Cardiac fibroblast (primary cell): ENCODE measurements at places on chromosomes 1 and 21.
A peak's percentile ranks its signal among the peaks of the same experiment; 100 is the strongest.

DNA sequence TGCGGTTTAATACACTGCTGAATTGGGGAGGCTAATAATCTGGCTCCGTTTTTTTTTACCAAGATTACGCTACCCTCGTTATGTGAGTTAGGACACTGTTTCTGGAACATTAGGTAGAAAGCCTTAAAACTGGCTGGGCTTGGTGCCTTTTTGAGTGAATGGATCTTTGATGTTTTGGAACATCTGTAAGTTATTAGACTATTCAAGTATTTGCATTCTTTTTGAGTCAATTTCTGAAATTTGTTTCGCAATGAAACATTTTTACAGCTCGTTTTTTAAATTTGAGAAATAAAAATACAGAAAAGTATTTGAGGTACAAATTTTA, 106.9 kb downstream of the LTN1 start:
- DNase-seq, result no peak

- no peak for DNase-seq
Measured at GRCh38 chr1:43279161-43279560, 6.2 kb downstream of the C1orf210 start.

GRCh38 chr21:33121715-33122475, 52.0 kb downstream of the OLIG1 start:
- peak; percentile 31 for DNase-seq

GRCh38 chr1:8274352-8274751, 43.6 kb upstream of the SLC45A1 start:
- DNase-seq, result no peak

DNA sequence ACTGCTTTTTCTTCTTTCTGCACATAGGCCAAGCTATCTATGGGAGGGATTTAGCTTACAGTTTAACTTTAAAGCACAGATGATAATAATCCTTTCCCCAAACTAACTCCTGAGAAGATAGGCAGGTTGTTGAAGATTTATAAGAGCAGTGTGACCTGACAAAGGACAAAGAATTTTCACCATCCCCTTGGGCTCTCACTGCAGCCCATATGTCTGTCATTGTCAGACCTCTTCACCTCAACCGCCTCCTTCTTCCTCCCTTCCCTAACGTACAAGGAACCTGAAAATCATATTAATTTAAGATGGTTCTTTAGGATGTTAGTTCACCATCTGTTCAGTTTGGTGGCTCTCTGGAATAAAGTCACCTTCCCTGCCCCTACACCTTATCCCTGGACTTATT, 5.0 kb downstream of the RNU1-2 start:
- DNase-seq, result peak; percentile 23

DNA sequence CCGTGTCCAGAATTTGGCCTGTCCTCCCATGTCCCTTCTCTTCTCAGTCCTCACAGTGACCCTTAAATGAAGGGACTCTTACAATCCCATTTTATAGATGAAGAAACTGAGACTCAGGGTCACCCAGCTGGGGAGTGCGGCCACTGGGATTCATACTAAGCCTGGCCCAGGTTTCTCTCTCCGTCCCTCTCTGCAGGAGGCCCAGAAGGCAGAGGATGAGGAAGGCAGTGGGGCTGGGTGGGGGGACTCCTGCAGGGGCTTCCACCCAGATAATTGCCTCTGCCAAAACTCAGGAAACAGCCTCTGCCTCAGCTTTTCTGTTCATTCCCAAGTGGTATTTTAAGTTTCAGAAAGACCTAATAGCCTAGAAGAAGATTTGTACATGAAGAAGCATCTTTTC, 299.8 kb downstream of the MATN1 start:
- DNase-seq, result no peak

- DNase-seq, result no peak
Measured at GRCh38 chr21:32099812-32100416, 178.9 kb downstream of the MIS18A start.

GRCh38 chr1:247172996-247173395, 1.2 kb upstream of the ZNF124 start:
- no peak for DNase-seq

DNA sequence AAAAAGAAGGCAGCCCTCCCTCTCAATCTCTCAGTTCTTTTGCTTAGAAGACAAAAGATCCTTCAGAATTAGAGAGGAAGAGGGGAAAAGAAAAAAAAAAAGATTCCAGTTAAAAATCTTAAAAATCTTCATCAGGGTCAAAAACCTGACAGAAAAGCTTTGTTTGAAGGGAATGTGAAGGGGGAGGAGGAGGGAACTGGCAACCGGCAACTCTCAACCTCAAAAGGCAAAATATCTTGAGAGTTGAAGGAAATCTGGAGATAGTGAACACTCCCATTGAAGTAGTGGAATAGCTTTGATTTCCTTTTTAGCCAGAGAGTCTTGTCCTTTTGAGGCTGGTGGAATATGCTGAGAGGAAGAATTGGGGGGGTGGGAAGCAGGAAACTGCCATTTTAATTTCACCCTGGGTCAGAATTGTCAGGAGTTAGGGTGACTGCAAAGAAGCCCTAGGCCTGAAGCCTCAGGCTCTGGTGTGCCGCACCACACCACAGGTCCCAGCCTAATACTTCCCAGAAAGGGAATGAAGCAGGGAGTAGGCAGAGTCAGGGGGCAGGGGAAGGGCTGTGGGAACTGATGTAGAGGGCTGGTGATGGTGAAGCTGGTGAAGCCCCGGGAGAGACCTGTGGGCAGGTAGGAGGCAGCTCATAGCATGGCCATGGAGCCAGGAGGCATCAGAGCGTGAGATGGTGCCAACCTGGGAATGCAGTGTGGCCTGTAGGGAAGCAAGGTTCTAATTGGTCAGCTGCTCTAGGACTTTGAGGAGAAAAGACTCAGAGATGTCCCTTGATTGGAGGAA, 24.6 kb downstream of the KIRREL1 start:
- DNase-seq, result no peak

DNA sequence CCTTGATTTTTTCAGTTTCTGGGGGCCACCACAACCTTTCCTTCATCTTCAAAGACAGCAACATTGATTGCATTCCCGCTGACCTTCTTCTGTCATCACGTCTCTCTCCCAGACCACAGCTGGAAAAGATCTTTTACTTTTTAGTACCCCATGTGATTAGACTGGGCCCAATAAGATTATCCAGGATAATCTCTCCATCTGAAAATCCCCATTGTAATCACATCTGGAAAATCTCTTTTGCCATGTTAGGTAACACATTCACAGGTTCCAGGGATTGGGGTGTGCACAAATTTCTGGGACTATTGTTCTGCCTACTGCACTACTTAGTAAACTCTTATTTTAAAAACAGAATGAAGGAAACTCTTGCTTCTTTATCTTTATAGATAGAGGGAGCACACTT, 47.1 kb upstream of the INSL5 start:
- no peak for DNase-seq
